HFFc6 (cell line): ENCODE measurements at places on chromosomes 6 and 20.

DNA sequence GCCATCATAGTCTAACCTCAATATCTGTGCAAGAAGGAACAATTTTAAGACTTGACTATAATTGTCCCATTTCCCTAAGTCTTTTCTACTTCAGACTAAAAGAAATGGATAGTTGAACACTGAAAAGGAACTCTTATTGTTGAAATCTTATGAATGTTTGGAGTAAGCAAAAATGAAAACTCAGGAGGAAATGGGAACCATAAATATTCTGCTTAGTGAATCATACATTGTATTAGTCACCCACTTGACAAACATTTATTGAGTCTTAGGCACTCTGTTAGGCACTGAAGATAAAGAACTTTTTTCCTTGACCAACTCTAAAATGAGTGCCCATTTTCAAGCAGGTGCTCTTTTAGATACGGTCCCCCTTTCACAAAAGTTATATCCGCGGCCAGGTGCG lies 8.7 kb downstream of the CCDC170 start:
- DNase-seq: no peak

DNA sequence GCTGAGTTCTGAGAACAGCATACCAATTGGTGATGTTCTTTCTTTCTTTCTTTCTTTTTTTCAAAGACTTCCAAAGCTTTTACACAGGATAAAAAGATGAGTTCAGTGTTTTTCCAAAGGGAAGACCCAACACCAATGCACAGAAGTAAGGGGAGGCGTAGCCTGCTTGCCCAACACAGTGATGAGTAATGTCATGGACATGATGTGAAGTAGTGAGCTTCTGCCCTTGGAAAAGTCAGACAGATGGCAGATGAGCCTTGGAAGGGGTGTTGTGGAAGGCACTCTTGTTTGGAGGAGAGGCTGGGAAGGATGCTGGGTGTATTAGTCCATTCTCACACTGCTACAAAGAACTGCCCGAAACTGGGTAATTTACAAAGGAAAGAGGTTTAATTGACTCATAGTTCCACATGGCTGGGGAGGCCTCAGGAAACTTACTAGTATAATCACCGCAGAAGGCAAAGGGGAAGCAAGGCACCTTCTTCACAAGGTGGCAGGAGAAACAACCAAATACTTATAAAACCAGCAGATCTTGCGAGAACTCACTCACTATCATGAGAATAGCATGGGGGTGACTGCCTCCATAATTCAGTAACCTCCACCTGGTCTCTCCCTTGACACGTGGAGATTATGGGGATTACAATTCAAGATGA lies 12.6 kb downstream of the LRP11 start:
- DNase-seq: peak; percentile 59

- DNase-seq: no peak
These were observed 9.8 kb upstream of the MAPK13 start for GRCh38 chr6:36120539-36120938.

GRCh38 chr6:34555007-34555322 lies 1.2 kb downstream of the SPDEF start:
- DNase-seq: no peak

GRCh38 chr6:96947055-96947454 lies 22.5 kb downstream of the KLHL32 start:
- no peak for DNase-seq

DNA sequence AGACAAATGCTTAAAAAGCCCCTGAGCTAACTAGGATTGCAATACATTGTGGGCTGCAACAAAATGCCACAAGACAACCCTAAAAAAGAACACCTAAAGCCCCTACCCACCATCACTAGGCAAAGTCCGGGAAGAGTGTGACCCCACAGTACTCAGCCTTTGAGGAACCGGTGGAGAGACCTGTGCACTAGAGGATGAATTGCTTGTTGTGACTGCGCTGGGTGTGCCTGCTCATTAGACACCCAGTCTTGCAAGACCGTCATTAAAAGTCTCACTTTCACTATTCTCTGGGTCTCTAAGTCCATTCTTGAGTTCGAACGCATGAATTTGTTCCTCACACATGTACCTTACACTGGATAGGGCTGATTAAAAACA lies 88.7 kb downstream of the JPH2 start:
- no peak for DNase-seq

GRCh38 chr6:78953798-78954197 lies 86.4 kb downstream of the IRAK1BP1 start:
- no peak for DNase-seq
